ENCODE measurements at places on chromosomes 16 and 17. TPM values are rescaled to one million over a fixed set of nuclear protein-coding genes. Genes with fewer than 3 reads are reported as not detected.

GRCh38 chr16:82699711-82700495 lies 73.1 kb downstream of the CDH13 start:
- no peak for DNase-seq

DNA sequence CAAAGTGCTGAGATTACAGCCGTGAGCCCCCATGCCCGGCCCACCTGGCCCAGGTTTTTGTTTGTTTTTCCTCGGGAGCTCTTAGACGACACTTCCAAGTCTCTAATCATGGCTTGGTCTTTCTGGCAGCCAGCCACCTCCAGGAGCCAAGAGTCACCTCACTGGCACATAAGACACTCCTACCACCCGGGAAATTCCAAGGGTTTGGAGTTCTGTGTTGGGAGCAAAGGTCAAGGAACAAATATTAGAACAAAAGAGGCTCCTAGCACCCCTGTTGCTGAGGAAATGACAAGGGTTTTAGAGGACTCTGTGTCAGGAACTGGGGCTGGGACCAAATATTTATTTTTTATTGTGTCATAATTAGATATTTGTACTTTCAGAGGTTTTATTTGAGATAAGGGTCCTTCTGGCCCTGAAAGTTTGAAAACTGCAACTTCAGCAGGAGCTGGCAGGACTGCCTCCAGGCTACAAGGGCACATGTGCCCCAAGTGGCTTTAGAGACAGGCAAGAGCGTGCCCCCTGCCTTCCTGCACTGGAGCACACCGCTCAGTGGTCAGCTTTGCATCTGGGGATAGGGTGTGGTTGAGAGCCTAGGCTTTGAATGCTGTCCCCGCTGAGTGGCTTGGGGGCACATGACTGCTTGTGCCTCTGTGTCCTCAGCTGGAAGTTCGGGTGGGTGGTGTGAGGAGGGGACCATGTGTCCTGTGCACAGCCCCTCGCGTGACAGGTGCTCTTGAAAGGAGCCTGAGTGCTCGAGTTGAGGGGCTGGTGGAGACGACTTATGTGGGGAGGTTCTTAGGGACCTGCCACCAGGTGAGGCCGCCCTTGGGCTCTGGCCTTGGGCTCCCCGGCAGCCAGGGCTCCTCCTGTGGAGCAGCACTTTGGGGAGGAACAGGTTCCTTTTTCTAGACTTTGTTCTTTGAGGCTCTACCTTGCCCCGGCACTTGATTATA lies 29.7 kb downstream of the MGRN1 start:
- DNase-seq = no peak

- no peak for DNase-seq
These were observed 81.4 kb downstream of the SDR42E1 start for GRCh38 chr16:81929841-81930240.

GRCh38 chr17:76864024-76864423 lies 4.2 kb upstream of the MGAT5B start:
- no peak for DNase-seq

DNA sequence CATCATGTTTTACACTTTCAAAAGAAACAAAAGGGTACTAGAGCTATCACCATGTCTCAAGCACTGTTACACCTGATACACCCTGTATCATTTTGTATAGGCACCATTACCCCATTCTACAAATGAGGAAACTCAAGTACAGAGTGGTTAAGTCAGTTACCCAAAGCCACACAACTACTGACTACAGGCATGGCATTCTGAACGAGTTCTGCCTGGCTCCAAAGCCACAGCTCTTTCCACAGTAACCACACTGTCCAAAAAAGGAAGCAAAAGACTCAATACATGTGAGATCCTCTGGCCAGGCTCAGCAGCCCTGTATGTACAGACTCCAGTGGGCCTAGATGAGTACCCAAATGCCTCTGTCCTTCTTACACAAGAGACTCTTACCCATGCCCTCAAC lies 4.7 kb downstream of the DYNC1LI2 start:
- DNase-seq = no peak

DNA sequence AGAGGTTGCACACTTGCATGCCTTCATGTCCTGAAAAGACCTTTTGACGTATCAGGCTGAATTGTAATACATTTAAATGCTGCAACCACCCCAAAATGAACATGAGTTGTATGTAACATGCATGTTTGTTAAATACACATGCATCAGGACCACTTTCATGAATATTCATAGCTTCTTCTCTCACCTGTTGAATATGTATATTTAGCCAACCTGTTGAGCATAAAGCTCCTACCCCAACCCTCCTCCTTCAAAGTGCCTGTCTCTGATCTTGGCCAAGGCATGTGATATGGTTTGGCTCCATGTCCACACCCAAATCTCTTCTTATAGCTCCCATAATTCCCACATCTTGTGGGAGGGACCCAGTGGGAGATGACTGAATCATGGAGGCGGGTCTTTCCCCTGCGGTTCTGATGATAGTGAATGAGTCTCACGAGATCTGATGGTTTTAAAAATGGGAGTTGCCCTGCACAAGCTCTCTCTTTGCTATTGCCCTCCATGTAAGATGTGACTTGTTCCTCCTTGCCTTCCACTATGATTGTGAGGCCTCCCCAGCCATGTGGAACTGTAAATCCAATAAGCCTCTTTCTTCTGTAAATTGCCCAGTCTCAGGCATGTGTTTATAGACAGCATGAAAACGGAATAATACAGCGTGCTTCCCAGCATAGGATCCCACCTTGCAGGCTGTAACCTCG lies 3.8 kb upstream of the CRYM start:
- DNase-seq = no peak

ZNF267 gene
- 6.4 TPM for total RNA-seq

CLEC18C gene
- not detected for total RNA-seq
